Uterus (tissue), 4 donors: ENCODE measurements at places on chromosomes 4 and X. TPM values are rescaled to one million over a fixed set of nuclear protein-coding genes. Genes with fewer than 3 reads are reported as not detected.

POU3F4 gene
- total RNA-seq, result not detected

DNA sequence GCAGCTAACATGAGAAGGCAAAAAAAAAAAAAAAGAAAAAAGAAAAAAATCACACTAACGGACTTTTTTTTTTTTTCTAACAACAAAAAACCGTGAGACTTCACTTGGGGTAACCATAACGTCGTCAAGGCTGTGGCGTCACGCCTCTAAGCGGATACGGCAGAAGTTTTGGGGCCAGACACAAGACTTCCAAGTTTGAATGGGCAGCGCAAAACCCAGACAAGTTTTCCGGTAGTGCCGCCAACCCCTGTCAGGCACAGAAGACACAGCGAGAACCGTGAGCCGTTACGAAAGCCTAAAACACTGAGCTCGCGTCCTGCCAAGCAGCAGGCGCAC, 556 bp upstream of the SMARCA5 start:
- H3K36me3 ChIP-seq, result no peaks in the 10 kb centered on the region
- H3K4me1 ChIP-seq, result peaks cover 1% of the 10 kb centered on the region
- peak overlapping the region; percentile 97 for H3K27ac ChIP-seq
- H3K27me3 ChIP-seq, result no peaks in the 10 kb centered on the region

DNA sequence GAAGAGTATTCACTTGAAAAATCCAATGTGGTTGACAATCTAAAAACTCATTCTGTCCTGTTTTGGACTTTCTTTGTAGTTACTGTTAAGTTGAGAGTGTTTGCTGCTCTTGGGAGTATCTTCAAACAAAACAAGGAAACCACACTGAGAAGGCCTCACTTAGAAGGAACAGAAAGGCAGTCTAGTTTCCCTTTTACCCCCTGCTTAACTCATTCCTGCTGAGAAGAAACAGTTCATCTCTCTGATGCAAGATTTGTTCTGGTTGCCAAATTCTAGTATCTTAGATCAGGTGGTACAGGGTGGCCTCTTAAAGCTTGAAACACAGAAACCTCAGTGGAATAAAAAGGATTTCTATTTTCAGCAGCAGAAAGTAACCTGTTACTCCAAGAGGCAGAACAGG, 41.4 kb downstream of the GUCY2F start:
- no peak overlapping the region for H3K27ac ChIP-seq
- no peaks in the 10 kb centered on the region for H3K27me3 ChIP-seq
- no peaks in the 10 kb centered on the region for H3K4me1 ChIP-seq
- no peaks in the 10 kb centered on the region for H3K36me3 ChIP-seq
- no peak overlapping the region for H3K4me3 ChIP-seq

DNA sequence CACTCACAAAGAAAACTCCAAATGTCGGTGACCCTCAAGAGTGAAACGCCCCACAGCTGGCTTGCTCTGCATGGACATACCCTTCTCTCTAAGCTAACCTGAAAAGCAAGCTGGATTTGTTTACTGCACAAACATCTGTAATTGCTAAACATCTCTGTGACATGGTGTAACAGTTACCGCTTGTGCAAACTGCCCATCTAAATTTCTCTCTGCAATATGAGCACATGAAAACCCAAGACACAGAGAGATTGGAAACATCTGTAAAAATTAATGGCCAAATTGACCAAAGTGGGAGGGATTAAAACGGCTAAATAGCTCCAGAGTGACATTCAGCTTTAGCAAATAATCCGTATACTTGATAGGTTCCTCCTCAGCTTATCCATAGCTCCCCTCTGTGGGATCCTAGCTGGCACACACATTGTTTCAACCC, 155.0 kb upstream of the MAP3K15 start:
- no peaks in the 10 kb centered on the region for H3K4me1 ChIP-seq
- peak; percentile 19 for DNase-seq
- no peak overlapping the region for H3K4me3 ChIP-seq
- no peaks in the 10 kb centered on the region for H3K27me3 ChIP-seq
- peak overlapping the region; percentile 72 for H3K27ac ChIP-seq
